ENCODE measurements at places on chromosomes 5 and 9.

DNA sequence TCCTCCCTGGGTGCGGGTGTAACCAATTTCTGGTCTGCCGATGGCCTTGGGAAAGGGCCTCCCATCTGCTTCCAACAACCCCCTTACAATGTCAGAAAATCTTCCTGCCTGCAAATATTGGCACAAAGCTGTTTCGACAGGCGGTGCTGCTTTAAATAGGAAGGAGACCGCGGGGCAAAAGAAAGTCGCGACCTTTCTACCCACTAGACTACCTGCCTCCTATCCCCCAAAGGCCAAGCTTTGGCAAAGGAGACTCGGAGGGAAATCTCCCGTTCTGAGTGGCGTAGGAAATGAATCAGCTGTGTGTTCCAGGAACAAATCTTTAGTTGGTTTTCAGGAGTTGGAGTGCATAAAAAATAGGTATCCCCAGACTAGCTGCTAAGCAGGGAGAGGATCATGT, 36.8 kb upstream of the NFIB start:
- no peak for DNase-seq

- peak; percentile 93 for DNase-seq
Observed at GRCh38 chr5:181243564-181244343, at the start of gene RACK1. Gene RACK1 (minus strand): TSS chr5:181243906. CDS start chr5:181243800, 106 bp downstream.

DNA sequence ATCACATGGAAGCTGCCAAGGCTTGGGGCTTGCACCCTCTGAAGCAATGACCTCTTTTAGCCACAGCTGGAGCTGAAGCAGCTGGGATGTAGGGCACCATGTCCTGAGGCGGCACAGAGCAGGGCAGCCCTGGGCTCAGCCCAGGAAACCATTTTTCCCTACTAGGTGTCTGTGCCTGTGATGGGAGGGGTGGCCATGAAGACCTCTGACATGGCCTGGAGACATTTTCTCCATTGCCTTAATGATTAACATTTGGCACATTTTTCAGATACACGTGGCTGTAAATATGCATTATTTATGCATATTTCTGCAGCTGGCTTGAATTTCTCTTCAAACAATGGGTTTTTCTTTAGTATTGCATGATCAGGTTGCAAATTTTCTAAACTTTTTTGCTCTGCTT, 81.7 kb downstream of the OSMR start:
- no peak for DNase-seq

- peak; percentile 22 for DNase-seq
Observed at GRCh38 chr9:131530546-131530919, 530 bp downstream of the UCK1 start.

- no peak for DNase-seq
Observed at GRCh38 chr5:129591508-129592160, 131.5 kb downstream of the ADAMTS19 start.

DNA sequence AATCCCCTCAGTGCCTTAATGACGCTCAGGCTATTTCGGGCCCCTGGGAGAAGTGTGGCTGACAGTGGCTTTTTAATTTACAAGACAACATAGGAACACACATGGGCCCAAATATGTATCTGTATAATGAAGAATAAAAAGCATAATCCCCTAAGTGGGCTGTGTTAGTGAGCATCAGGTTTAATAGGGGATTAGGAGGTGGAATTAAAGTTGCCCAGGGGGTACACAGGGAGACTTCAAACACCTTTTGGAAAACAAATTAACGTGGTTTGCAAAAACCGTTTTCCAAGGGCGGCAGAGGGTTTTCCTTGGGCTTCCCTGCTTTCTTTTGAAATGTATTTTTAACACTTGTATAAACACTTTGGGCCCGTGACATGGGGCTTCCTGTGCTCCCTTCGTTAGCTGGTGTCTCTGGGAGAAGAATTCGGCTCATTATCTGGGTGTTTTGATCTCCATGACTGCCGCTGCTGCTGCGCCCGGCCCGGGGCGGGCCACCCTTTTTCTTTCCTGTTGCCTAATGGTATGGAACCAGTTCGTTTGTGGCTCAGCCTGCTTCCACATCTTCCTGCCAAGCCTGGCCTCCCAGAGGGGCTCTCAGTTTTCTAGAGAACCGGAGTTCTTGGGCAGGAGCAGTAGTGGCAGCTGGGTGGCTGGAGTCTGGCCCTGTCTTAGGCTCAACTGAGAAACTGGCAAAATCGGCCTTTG, 173.0 kb downstream of the MACROH2A1 start:
- no peak for DNase-seq

DNA sequence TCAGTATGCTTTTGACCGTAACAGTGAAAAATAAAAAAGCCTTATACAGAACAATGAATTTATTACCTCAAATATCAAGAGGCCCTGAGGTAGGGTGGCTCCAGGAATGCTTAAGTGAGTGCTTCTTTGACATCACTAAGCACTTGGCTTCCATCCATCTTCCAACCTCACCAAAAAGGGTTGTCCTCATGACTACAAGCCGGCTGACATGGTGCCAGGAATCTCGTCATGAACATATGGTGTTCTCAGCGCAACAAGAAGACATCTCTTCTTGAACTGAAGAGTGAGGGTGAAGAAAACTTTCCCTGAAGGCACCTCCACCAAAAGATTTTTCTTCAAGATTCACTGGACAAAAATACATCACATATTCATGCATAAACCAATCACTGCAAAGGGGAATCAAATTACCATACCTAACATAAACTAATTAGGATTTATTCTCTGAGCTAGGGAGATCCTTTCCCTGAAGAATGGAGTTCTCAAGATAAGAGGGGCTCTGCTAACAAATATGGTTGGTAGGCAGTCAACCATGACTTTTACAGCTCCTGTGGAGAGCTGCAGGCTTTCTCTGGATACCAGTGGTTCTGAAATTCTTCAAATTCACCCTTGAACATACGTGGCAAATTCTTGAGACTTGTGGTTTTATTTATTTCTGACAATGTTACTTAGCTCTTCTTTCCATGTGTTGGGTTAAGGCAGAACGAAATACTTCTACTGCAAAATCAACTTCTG, 49.5 kb downstream of the AGXT2 start:
- DNase-seq = no peak

DNA sequence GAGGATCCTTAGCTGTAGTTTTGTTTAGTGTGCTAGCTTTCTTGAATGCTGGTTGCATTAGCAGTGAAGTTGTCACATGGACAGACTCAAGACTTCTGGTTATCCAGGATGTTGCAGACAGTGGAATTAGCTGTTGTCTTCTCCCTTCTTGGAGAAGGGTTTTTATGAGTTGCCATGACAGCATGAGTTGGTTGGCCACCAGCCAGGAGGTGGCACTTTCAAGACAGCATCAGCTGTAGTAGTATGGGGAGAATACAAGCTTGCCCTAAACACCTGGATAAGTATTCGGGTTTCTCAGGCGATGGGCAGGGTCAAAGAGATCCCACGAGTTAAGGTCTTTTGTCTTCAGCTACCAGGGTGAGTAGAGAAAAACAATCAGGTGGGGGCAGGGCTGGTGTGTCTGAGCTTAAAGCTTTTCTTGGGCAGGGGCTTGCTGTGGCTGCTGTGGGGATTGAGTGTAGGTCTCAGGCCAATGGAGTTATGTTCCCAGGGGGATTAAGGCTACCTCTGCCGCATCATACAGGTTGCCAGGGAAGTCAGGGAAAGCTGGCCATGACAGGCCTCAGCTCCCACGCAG, 7.7 kb upstream of the C5orf47 start:
- no peak for DNase-seq

DNA sequence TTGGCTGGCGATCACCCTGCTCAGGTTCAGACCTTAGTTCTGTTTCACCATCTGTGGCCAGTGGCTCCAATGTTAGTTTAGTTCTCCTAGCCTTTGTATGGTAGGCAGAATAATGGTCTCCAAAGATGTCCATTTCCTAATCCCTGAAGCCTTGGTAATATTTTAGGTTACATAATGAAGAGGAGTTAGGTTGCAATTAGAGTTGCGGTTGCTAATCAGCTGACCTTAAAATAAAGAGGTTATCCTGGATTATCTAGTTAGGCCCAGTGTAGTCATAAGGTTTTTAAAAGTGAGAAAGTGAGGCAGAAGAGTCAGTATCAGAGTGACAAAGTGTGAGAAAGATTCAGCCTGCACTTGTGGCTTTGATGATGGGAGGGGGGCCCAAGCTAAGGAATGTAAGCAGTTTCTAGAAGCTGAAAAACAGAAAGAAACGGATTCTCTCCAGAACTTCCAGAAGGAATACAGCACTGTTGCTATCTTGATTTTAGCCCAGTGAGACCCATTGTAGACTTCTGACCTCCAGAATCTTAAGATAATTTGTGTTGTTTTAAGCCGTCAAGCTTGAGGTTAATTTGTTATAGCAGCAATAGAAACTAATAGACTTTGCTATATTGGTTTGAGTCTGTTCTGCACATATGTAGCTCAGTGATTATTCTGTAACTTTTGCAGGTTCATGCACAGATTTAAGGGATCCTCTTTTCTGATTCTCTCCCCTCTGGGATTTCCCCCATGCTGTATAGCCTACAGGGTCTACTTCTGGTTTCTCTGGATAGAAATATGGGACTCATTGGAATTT, 21.6 kb downstream of the LNPEP start:
- DNase-seq = peak; percentile 82

DNA sequence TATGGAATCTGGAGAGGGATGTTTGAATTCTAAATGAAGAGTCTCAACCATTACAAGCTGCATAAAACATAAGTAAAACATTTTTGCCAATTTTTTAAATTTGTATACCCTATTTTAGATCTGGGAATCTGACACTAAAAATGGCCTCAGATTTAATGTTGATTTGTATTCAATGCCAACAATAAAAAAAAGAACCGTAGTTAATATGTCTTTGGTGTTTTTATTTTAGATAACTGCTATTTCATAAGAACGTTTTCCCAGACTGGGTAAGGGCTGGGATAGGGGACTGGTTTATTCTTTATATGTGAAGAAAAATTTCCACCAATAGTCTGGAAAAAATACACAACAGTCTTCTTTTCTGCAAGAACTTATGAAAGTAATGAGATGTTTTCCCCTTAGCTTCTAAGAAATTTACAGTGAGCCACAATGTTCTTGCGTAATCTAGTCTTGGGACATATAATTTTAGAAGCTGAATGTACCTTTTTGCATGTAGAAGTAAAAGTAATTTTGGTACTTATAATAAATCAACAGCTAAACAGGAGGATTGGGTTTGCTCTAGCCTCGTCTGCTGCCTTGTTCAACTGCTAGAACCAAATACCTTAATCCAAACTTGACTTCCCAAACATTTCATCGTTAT, 244.6 kb upstream of the EFNA5 start:
- no peak for DNase-seq

DNA sequence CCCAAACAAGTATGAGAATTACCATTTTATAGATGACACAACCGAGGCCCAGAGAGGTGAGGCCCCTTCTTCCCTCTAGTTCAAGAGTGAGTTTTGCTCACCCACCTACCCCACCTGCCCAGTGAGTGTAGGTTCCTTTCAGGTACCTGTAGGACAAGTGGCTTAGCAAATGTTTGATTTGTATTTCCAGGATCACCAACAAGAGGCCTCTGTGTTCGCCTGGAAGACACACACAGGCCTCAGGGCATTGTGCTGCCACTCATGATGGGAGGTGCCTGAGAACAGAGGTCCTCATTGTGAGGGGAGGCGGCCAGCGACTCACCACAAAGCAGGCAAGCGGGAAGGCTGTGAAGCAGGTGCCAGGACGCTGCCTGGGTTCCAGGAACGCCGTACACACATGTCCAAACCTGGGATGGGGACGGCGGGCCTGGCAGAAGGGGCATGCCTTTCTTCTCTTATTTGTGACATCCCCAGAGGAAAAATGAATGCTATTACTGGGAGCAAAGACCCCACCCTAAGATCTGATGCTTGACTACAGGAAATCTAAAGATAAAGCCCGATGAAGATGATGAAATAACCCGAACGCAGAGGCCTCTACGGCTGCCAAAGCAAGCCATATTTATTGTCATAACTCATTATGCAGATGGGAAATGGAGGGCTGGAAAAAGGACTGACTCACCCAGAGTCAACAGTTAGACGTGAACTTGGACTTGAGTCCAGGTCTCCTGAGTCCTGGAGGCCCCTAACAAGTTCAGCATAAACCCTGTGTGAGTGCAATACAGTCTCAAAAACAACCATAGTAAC, 60.2 kb upstream of the SLC25A51 start:
- no peak for DNase-seq

DNA sequence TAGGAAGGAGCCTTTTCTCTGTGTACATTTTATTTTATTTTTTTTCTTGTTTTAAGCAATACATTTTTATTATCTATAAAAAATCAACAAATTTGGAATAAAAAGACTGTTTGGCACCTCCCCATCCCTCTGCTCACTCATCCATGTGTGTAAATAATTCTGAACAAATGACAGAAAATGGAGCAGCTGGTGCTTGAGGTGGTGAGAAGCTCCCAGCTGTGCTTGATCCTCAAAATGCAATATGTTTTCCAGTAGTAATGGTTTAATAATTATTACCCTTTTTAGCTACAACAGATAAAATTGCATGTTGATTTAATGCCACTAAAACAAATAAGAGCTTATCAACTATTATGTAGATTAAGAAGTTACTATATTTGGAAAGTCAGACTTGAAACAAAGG, 132.5 kb downstream of the CDH18 start:
- no peak for DNase-seq

GRCh38 chr5:90182726-90183125, 226.8 kb downstream of the CETN3 start:
- DNase-seq = no peak

GRCh38 chr5:3634061-3634460, 38.4 kb downstream of the IRX1 start:
- no peak for DNase-seq

- DNase-seq = no peak
Observed at GRCh38 chr5:78360674-78360923, 182 bp downstream of the SCAMP1 start.

DNA sequence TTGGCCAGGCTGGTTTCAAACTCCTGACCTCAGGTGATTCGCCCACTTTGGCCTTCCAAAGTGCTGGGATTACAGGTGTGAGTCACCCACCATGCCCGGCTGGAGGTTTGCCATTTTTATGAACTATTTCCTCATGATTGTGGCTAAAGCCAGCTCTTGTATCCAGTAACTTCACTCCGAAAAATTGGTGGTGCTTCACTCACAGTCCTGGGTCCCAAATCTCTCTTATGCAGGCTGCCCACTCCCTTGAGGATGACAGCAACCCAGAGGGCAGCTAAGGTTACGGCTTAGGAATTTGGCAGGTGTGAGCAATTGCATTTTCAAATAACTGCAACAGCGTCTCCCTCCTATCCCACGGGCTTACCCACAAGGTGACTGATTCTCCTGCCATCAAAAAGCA, 23.4 kb upstream of the FUBP3 start:
- DNase-seq = no peak

- no peak for DNase-seq
Observed at GRCh38 chr9:133169102-133169501, 5.4 kb upstream of the GBGT1 start.

- DNase-seq = no peak
Observed at GRCh38 chr5:131981516-131981915, 29.9 kb downstream of the ACSL6 start.

GRCh38 chr5:34867660-34868059, 28.7 kb downstream of the TTC23L start:
- no peak for DNase-seq

GRCh38 chr9:70043689-70044489, at the start of gene MAMDC2:
Gene MAMDC2 (plus strand): TSS chr9:70043848. CDS start chr9:70044198, 350 bp downstream.
- DNase-seq = no peak

DNA sequence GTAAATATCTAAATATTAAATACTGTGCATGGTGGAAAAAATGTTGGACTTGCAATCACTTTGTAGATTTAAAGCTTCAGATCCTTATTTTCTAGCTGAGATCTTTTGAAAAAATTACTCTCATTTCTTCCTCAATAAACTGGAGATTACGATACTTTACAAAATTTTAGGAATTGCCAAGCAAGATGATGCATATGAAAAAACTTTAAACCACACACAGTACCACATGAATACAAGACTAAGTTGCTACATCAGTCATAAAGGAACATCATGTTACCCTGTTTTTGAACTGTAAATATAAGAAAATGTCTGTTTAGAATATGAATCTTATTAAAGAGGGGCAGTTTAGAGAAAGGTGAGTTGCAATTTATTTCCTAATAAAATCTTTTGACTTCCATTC, 703.6 kb upstream of the NUDT12 start:
- no peak for DNase-seq
